ENCODE measurements at places on chromosomes 2 and 18.

- no peak overlapping the region for H3K27ac ChIP-seq
- no peak for DNase-seq
- H3K27me3 ChIP-seq = no peaks in the 10 kb centered on the region
- peaks cover 25% of the 10 kb centered on the region for H3K4me1 ChIP-seq
Observed at GRCh38 chr18:27713738-27714095, 463.2 kb downstream of the CDH2 start.

DNA sequence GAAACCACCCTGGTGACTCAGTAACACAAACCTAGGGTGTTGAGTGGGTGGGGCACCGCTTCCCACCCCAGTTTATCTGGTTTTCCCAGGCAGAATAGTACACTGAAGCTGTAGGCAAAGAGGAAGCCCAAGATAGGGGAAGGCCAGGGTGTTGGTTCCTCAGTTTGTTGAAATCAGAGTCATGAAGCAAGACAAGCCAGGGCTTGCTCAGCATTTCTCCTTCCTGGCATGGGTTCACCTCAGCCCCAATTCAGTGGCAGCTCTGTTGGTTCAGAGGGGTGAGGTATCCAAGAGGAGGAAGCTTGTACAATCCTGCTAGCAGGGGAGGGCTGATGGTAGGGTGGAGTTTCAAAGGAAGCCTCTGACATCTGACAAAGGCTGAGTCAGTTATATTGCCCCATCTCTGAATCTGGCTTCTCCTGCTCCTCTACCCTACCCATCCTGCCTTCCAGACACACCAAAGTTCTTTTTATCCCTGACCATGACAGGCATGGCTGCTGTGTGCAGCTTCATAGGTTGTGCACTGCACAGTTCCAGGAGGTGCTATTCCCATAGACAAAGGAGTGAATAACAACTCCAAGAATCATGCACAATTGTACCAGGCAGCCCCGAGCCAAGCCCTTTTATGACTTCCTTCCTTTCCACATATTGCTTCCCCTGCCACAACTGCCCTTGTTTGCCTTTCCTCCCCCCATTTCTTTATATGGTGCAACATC lies 24.9 kb upstream of the RAB10 start:
- peaks cover 23% of the 10 kb centered on the region for H3K4me1 ChIP-seq
- no peak overlapping the region for H3K27ac ChIP-seq
- no peaks in the 10 kb centered on the region for H3K36me3 ChIP-seq
- DNase-seq = no peak
- H3K27me3 ChIP-seq = no peaks in the 10 kb centered on the region

- no peaks in the 10 kb centered on the region for H3K36me3 ChIP-seq
- H3K4me1 ChIP-seq = peaks cover 51% of the 10 kb centered on the region
- peaks cover 15% of the 10 kb centered on the region for H3K27me3 ChIP-seq
- no peak for DNase-seq
- no peak overlapping the region for H3K27ac ChIP-seq
Observed at GRCh38 chr18:49616618-49617328, 54.9 kb downstream of the LIPG start.

DNA sequence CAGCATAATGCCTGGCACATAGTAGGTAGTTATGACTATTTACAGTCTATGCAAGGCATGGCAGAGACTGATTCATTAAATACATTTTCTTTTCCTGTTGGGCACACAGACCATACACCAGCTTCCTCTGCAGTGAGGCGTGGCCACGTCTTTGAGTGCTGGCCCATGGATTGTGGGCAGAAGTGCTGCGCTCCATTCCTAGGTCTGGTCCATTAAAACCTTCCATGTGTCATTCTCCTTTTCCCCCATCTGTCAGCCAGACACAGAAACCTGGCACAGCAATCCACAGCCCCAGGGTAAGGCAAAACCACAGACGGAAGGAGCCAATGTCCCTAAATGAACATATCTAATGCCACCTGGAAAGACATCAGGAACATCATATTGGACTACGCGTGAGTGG lies 141.9 kb downstream of the TTC32 start:
- peaks cover 2% of the 10 kb centered on the region for H3K27me3 ChIP-seq
- DNase-seq = no peak
- no peak overlapping the region for H3K27ac ChIP-seq
- peaks cover 4% of the 10 kb centered on the region for H3K4me1 ChIP-seq
- no peaks in the 10 kb centered on the region for H3K36me3 ChIP-seq
- no peak overlapping the region for H3K4me3 ChIP-seq

- no peak for DNase-seq
- H3K27me3 ChIP-seq = no peaks in the 10 kb centered on the region
- no peak overlapping the region for H3K4me3 ChIP-seq
Observed at GRCh38 chr2:164369366-164369765, 251.9 kb downstream of the GRB14 start.

DNA sequence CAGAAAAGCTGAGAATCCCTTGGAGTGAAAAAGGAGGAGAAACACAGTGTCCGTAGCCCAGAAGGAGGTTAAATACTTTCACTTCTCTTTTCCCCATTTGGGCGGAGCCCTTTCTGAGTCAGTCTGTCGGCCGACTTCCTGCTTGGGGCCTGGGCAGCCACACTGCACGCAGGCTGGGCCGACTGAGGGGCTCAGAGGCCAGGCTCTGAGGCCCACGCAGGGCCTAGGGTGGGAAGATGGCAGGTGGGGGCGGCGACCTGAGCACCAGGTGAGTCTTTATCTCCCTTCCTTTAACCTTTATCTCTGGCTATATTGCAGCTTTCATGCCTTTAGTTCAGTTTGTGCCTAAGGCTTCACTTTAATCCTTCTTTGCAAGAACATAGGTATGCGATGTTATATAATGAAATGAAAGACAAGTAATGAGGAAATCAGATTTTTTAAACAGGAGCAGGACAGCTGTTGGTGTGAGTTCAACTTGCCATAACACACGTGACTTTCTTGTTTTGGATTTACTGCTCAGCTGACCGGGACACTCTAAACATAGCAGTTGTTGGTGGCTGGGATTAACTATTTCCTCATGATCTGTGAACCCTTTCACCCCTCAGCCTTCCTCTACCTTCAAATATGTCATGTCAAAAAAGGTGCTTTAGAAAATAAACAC lies at the start of gene SP100:
Gene SP100, plus strand, starts transcription at position 141 of the 661 bp plus-strand sequence. Its CDS starts 96 bp downstream, at position 237.
- H3K27ac ChIP-seq = peak within 1 kb of the TSS; percentile 62
- H3K4me1 ChIP-seq = peaks cover 33% of the 10 kb centered on the region
- H3K36me3 ChIP-seq = no peaks in the 10 kb centered on the region
- peaks cover 20% of the 10 kb centered on the region for H3K27me3 ChIP-seq
- no peak for DNase-seq

- no peak overlapping the region for H3K27ac ChIP-seq
- peaks cover 67% of the 10 kb centered on the region for H3K27me3 ChIP-seq
- no peaks in the 10 kb centered on the region for H3K36me3 ChIP-seq
- DNase-seq = no peak
Observed at GRCh38 chr18:79396431-79397246, 909 bp downstream of the NFATC1 start.

GRCh38 chr2:223969856-223970255 lies 12.6 kb downstream of the MRPL44 start:
- no peak overlapping the region for H3K4me3 ChIP-seq
- H3K27me3 ChIP-seq = no peaks in the 10 kb centered on the region
- no peaks in the 10 kb centered on the region for H3K4me1 ChIP-seq
- DNase-seq = no peak
- no peak overlapping the region for H3K27ac ChIP-seq
- peaks cover 5% of the 10 kb centered on the region for H3K36me3 ChIP-seq

DNA sequence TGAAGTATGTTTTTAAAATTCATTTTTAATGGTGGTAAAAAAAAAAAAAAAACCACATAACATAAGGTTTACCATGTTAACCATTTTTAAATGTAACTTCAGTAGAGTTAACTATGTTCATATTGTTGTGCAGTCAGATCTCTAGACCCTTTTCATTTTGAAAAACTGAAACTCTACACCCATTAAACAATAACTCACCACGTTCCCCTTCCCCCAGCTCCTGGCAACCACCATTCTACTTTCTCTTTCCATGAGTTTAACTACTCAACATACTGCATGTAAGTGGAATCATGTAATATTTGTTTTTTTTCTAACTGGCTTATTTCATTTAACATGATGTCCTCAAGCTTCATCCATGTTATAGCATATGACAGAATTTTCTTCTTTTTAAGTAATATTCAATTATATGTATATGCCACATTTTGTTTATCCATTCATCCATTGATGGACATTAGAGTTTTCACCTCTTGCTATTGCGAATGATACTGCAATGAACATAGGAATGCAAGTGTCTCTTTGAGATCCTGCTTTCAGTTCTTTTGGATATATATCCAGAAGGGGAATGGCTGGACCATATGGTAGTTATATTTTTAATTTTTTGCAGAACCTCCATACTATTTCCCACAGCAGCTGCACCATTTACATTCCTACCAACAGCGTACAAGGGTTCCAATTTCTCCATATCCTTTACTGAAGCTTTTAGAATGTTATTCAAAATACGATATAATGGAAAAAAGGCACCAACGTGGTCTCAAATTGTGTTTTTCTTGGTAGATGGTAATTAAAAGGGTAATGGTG lies 91.0 kb downstream of the SPTBN1 start:
- H3K4me1 ChIP-seq = peaks cover 58% of the 10 kb centered on the region
- no peak for DNase-seq
- H3K27ac ChIP-seq = peak overlapping the region; percentile 62
- no peaks in the 10 kb centered on the region for H3K27me3 ChIP-seq
- no peak overlapping the region for H3K4me3 ChIP-seq

GRCh38 chr2:190270298-190270697 lies 49.3 kb downstream of the HIBCH start:
- H3K27ac ChIP-seq = no peak overlapping the region
- H3K27me3 ChIP-seq = no peaks in the 10 kb centered on the region
- H3K36me3 ChIP-seq = peaks cover 34% of the 10 kb centered on the region

GRCh38 chr2:217360781-217361482 lies 501.1 kb upstream of the TNP1 start:
- peaks cover 37% of the 10 kb centered on the region for H3K4me1 ChIP-seq
- H3K27me3 ChIP-seq = no peaks in the 10 kb centered on the region
- DNase-seq = no peak
- H3K4me3 ChIP-seq = no peak overlapping the region

DNA sequence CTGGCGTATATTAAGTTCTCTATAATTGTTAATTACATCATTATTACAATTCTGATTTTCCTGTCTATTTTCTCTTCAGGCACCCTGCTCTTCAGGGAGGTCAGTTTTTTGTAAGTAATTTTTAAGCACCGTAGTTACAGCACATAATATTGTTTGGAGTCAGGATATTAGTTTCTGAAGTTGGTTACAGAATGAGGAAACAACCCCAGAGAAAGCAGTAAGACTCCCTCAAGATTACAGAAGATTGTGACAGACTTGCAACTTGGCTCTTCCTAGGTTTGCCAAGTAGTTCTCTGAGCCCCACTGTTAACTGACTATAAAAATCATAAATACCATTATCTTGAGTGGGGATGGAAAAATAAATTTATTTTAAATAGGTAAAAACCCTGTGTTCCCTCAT lies 921 bp downstream of the RPE start:
- DNase-seq = no peak
- peak overlapping the region; percentile 85 for H3K4me3 ChIP-seq
- H3K27me3 ChIP-seq = peaks cover under 1% of the 10 kb centered on the region
- H3K4me1 ChIP-seq = peaks cover 28% of the 10 kb centered on the region
- peaks cover under 1% of the 10 kb centered on the region for H3K36me3 ChIP-seq
- H3K27ac ChIP-seq = no peak overlapping the region

DNA sequence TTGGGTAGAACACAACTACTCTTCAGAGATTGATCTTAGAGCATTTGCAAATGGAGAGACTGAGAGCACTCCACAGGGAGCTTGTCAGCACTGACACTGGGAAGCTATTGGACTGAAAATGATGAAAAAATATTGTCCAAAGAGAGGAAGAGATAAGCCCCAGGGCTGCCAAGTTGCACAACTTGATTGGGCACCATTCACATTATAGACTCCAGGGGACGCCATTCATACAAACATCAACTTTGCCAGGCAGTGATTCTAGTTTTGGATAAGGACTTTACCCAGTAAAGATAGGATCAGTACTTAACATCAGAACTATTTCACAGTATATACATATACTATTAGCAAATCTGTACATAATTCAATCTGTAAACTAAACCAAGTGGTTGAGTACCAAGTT lies 79.6 kb upstream of the MYCN start:
- H3K36me3 ChIP-seq = no peaks in the 10 kb centered on the region
- H3K4me1 ChIP-seq = peaks cover 6% of the 10 kb centered on the region
- no peak overlapping the region for H3K27ac ChIP-seq
- no peaks in the 10 kb centered on the region for H3K27me3 ChIP-seq

DNA sequence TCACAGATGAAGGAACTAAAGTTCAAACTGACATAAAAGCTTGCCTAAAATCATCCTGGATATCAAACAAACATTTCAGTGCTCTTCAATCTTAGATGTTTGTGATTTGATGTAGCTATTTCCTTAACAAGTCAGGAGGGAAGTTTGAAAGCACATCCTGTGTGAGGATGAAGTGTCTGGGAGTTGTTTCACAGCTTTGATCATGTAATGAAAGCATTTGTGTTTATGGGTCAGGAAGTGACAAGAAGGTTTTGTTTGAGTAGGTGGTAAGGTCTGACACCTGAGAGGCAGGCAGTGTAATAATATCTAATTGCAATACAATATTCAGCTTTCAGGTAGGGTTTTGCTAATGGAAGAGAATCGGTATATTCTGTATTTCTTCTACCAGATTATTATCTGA lies 26.0 kb upstream of the CSRNP3 start:
- peaks cover 13% of the 10 kb centered on the region for H3K4me1 ChIP-seq
- no peak for DNase-seq
- no peaks in the 10 kb centered on the region for H3K36me3 ChIP-seq

DNA sequence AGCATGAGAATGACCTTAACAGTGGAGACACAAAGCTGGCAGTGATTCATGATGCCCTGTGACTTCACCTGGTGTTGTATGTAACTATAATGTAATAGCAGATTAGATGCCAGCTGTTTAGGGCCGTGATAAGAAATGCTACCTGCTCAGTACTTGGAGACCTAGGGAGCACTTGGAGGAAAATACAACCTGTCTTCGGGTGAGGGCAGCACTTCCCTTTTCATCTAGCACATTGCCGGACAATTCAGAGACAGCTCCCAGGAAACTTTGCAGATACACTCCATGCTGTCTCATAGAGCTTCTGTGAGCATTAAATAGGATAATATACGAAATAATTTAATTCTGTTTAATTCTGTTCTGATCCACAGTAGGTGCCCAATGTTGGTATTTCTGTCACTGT lies 668.5 kb downstream of the TSN start:
- peaks cover 7% of the 10 kb centered on the region for H3K4me1 ChIP-seq
- no peak overlapping the region for H3K4me3 ChIP-seq
- no peaks in the 10 kb centered on the region for H3K36me3 ChIP-seq
- H3K27me3 ChIP-seq = peaks cover 7% of the 10 kb centered on the region
- DNase-seq = no peak

GRCh38 chr18:13276530-13277520 lies 58.3 kb downstream of the LDLRAD4 start:
- peaks cover 18% of the 10 kb centered on the region for H3K4me1 ChIP-seq
- peaks cover 3% of the 10 kb centered on the region for H3K36me3 ChIP-seq
- no peaks in the 10 kb centered on the region for H3K27me3 ChIP-seq

- H3K36me3 ChIP-seq = peaks cover 13% of the 10 kb centered on the region
- H3K27me3 ChIP-seq = no peaks in the 10 kb centered on the region
- H3K4me1 ChIP-seq = peaks cover 36% of the 10 kb centered on the region
- H3K4me3 ChIP-seq = no peak overlapping the region
- H3K27ac ChIP-seq = peak overlapping the region; percentile 70
Observed at GRCh38 chr2:188678882-188679281, 295.3 kb upstream of the COL3A1 start.

GRCh38 chr18:61771861-61772260 lies 120.9 kb downstream of the RNF152 start:
- H3K4me1 ChIP-seq = peaks cover 4% of the 10 kb centered on the region
- H3K27me3 ChIP-seq = no peaks in the 10 kb centered on the region
